T-helper 1 cell treated with Interleukin-12 subunit alpha and Interleukin-12 subunit beta and Interleukin-4 antibody, amounts not matched to agents 30 ng/mL and 1 ng/mL, for 36 hours (primary cell): ENCODE measurements at places on chromosomes 7 and 10. TPM values are rescaled to one million over a fixed set of nuclear protein-coding genes. Genes with fewer than 3 reads are reported as not detected.

The GNGT1 gene
- total RNA-seq, result not detected in 2 replicates

The GNAI1 gene
- total RNA-seq, result 0.66 and 1.2 TPM in 2 replicates

The PTF1A gene
- total RNA-seq, result not detected in 2 replicates

The HOXA6 gene
- not detected in 2 replicates for total RNA-seq

The C10orf62 gene
- not detected in 2 replicates for total RNA-seq

The STAM gene
- total RNA-seq, result 25.0 and 29.5 TPM in 2 replicates

The ASB15 gene
- total RNA-seq, result not detected in 2 replicates

The FAS gene
- total RNA-seq, result 84.4 and 87.8 TPM in 2 replicates

The PAX4 gene
- total RNA-seq, result not detected in 2 replicates

The EIF5AL1 gene
- 0.12 and 0.27 TPM in 2 replicates for total RNA-seq

The TMEM225B gene
- 1.4 and 1.6 TPM in 2 replicates for total RNA-seq

The GPAM gene
- 7.5 TPM in 2 replicates for total RNA-seq

The GRM8 gene
- total RNA-seq, result not detected in 2 replicates

The SORCS1 gene
- not detected in 2 replicates for total RNA-seq

The GPR26 gene
- not detected in 2 replicates for total RNA-seq

The ZNF862 gene
- 30.5 and 32.3 TPM in 2 replicates for total RNA-seq

The RHOBTB1 gene
- not detected in 2 replicates for total RNA-seq

The CALML3 gene
- not detected in 2 replicates for total RNA-seq

The ANKRD1 gene
- not detected in 2 replicates for total RNA-seq

The FAM180A gene
- total RNA-seq, result not detected in 2 replicates

The VWA2 gene
- total RNA-seq, result not detected in 2 replicates

The PNLIP gene
- total RNA-seq, result not detected in 2 replicates

The KLF14 gene
- not detected in 2 replicates for total RNA-seq

The COL1A2 gene
- total RNA-seq, result 3.9 and 4.6 TPM in 2 replicates

The STOX1 gene
- total RNA-seq, result 0.37 and 0.42 TPM in 2 replicates

The CYP3A7 gene
- total RNA-seq, result not detected in 2 replicates

The NPC1L1 gene
- total RNA-seq, result not detected in 2 replicates

The DYDC2 gene
- total RNA-seq, result not detected in 2 replicates

The PSPH gene
- total RNA-seq, result 9.0 and 11.7 TPM in 2 replicates

The SPDYE2B gene
- not detected in 2 replicates for total RNA-seq
